ENCODE measurements at places on chromosomes 16 and 17.

GRCh38 chr16:77133706-77134105 is 57.3 kb upstream of the MON1B start:
- DNase-seq: no peak

- DNase-seq: no peak
Observed at GRCh38 chr17:2054512-2055291, at the start of gene HIC1. TSS of gene HIC1 (plus strand) at chr17:2055103. CDS start at chr17:2056691, 1,588 bp downstream.

GRCh38 chr16:29820730-29821642 is 724 bp downstream of the MVP start:
- no peak for DNase-seq

DNA sequence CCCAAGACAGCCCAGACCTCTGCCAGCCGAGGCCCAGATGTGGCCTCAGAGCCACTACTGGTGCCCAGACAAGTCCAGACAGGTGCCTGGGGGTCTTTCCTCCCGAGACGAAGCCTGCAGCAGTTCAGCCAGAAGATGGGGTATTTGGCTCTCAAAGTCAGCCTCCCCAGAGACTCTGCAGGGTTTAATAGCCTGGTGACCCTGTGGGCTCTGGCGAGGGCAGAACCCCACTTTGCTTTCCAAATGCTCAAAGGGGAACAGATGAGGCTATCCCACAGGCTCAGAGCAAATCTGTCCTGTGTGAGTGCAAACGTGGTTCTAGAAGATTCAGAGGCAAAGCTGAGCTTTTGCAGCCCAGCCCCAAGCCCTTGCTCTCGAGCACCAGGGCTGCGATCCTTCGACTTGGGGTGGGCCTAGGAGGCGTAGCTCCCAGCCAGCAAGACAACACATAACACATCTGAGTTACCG is 236.0 kb downstream of the MRTFB start:
- DNase-seq: no peak

DNA sequence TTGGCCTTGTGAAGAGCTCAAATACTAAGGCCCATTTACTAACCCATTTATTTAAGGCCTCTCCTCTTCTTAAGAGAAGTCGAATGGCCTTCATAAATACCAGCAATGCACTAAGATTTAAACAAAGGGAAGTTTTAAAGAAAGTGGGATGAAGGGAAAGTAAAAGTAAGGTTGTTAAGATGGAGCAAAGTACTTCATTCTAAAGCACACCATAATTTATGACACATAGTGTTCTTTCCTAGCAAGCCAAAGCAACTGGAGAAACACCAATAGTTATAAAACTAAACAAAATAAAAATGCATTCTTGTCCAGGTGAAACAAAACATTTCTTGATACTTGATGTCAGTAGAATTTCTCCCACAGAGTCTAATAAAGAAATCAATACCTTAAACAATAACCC is 27.9 kb downstream of the CDH11 start:
- no peak for DNase-seq

DNA sequence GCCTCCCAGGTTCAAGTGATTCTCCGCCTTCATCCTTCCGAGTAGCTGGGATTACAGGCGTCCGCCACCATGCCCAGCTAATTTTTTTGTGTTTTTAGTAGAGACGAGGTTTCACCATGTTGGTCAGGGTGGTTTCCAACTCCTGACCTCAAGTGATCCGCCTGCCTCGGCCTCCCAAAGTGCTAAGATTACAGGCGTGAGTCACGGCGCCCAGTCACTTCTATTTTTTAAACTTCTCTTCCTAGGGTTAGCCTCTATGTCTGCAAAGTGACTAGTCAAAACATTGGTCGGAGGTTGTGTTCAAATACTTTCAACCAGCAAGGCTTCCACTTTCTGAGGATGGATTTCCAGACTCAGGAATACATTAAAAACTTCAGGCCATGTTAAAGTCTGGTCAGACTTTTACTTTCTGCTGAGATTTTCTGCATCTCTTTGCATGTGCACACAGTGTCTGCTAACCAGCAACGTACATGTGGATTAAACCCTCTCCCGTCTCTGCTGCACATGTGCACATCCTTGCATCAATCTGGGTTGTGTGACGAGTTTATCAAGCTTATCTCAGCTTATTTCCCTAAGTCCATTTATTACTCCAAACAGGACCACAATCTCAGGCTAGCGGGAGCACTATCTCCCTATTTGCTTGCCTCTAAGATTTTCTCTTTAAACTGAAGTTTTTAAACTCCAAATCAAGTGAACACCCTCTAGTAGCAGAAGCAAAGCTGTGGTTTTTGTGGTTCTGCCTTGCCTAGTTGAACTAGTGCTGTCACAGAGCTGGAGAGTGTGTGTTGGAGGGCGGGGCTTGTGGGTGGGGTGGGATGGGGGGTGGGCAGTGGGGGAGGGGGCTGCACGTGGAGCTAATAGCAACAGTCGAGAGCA is 525.2 kb upstream of the GOT2 start:
- DNase-seq: no peak

DNA sequence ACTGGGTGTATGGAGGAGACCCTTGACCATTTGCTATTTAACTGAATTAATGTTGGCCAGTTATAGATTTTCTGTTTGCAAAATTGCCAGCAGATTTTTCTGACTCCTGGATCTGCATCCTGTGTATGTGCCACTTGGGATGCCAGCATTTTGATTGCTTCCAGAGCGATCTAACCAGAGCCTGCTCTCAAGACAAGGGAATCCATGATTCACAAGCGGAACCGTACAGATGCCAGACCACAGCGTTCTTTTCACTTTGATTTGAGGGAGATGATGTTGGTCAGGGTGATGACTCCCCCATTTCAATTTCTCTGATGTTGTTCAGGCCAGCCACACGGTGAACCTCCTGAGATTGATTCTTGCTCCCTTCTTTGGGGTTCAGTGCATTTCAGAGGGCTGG is 228.7 kb downstream of the CDH13 start:
- DNase-seq: no peak

GRCh38 chr16:12124742-12125141 is 148.2 kb downstream of the SNX29 start:
- DNase-seq: no peak

GRCh38 chr17:4607261-4607741 is 23.0 kb downstream of the SMTNL2 start:
- no peak for DNase-seq

GRCh38 chr17:45288825-45289224 is 26.9 kb upstream of the SPATA32 start:
- no peak for DNase-seq

GRCh38 chr16:66161269-66161668 is 205.2 kb upstream of the CDH5 start:
- DNase-seq: no peak

GRCh38 chr16:72979974-72980373 is 68.0 kb downstream of the ZFHX3 start:
- DNase-seq: no peak
